Stimulated activated CD8-positive, alpha-beta memory T cell treated with anti-CD3 and anti-CD28 coated beads, Interleukin-15, amount 100 ng/mL, for 24 hours (primary cell): ENCODE measurements at places on chromosomes 2 and 18.

GRCh38 chr2:6352247-6352646, 513.5 kb downstream of the CMPK2 start:
- DNase-seq, result no peak

- DNase-seq, result no peak
Observed at GRCh38 chr2:46657042-46657504, 177.7 kb downstream of the TMEM247 start.

DNA sequence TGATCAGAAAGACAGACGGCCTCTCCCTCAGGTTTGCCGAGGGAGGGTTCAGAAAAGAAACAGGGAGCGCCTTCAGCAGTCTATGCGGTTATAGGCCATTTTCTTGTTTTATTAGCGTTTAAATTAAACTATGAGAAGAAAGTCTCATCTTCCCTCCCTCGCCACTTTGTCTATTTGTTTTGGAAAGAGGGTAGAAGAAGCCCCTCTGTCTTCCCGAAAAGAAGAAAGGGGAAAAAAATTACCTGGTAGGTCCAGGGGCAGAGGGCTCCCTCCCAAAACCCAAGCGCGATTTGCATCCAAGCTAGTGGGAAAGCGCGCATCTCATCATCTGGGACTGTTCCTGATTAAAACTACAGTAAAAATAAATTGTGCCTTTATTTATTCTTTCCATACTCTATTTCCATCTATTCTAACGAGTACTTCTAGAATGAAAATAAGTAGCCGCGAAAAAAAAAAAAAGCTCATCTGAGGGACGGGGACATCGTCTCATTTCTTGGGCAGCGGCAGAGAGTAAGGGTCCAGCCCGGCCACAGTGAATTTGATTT, 2.4 kb downstream of the PAX8 start:
- DNase-seq, result no peak

GRCh38 chr2:201621293-201621999, 21.9 kb downstream of the TMEM237 start:
- no peak for DNase-seq

- DNase-seq, result no peak
Observed at GRCh38 chr2:62604336-62604735, 98.3 kb upstream of the TMEM17 start.

- DNase-seq, result no peak
Observed at GRCh38 chr2:88057437-88057844, 1.9 kb upstream of the KRCC1 start.

DNA sequence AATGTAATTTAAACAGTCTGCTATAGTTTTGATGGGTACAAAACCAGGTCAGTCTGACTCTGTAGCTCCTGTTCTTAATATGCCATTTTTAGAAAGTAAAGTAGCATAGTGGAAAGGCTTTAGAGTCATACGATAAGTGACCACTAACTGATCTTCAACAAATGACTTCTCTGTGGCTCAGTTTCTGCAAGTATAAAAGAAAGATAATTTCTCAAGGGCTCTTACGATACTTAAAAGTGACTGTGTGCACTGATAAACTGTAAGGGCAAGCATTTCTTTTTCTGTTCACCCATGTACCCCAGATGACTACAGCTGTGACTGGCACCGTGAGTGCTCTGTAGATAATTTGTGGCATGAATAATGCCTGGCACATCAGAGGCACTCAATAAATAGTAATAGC, 178.7 kb downstream of the LCLAT1 start:
- DNase-seq, result no peak

DNA sequence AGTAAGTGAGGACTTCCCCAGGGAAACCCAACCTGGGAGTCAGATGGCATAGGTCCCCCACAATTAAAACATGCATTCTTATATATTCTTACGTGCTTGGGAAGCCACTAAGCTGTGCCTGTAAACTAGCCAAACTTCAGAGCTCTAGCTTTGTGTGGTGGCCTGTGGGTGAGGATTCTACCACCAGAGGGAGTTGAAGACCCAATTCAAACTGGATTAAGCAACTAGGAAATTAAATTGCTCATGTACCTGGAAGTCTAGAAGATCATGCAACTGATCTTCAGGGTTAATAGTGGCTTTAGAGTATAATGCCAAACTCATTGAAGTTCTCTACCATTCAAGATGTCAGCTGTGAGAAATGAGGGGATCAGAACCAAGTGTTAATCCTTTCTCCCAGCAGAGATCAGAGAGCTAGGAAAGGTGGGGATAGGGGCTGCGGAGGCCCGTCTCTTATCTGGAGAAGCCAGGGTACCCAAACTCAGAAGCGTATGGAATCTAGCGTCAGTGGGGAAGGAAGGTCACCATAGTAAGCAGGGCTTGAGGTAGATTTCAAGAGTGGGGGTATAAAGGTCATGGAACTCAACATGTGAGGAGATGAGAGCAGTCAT, 53.2 kb upstream of the CCDC85A start:
- DNase-seq, result no peak

GRCh38 chr18:62512996-62513395, 9.8 kb upstream of the ZCCHC2 start:
- no peak for DNase-seq

GRCh38 chr2:113875135-113875534, 14.8 kb upstream of the ACTR3 start:
- DNase-seq, result no peak

DNA sequence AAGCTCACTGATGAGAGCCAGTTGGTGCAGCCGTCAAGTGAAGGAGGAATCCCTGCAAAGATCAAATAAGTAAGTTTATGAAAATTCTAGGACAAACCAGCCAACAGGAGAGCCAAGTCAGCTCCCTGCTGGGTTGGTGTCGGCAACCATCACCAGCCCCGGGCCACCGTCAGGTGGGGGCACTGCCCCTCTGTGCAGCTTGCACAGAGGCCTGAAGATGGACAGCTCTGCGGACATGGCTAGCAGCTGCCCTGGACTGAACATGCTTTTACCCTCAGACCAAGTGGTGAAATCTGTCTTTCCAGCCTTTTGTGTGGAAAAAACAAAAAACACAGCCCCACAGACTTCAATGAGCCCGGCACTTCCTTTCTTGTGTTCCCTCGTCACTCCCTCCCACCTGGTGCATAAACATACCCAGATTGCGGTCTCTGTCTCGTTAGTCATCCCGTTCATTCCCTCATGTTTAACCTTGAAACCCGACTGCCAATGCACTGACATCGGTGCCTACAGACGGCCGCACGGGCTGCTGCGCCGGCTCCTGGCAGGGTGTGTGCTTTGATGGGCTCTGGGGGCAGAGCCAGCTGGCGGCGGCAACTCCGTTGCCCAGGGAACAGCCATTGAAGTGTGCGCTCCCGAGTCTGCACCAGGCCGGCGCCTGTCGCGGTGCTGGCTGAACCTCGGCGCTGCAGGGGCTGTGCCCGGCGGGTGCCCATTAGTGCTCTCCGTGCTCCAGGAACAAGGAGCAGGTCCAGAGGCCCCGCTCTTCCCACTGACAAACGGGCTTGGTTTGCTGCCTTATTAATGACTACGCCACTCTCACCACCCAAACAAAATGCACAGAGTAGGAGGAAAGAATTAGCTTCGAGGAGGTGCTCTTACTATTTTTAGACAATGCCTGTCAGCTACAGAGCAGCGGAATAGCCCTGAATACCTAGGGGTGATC, 95.3 kb downstream of the EIPR1 start:
- no peak for DNase-seq

DNA sequence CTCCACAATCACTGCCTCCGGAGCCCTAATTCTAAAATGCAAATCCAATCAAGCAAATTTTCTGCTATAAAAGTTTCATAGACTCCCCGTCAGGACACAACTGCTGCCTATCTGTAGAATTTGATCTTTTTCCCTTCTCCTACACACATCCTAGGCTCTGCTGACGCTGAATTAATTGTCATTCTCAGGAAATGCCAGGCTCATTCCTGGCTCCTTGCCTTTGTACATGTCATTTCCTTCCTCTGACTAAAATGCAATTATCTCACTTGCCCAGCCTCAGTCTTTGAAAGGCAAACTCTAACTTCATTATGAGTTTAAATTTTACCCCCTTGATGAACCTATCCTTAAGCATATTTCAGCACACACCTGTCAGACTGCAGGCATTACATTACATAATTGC, 844.9 kb upstream of the CRIM1 start:
- DNase-seq, result no peak

DNA sequence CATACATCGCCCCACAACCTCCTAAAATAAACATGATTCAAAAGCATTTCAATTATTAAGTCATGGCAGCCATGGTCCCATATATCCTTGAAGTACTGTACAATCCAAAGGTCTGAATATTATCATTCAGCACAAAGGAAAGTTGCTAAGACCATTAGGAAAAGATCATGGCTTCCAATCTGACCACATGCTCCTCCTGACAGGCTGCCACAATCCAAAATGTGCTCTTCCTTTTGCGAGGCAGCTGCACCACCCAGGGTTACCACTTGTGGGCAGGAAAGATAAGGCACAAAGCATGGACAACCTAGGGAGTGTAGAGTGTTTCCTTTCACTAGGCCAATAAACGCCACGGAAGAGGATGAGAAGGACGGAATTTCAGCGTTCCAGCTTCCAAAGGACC, 5.4 kb downstream of the BOLA3 start:
- DNase-seq, result no peak

GRCh38 chr18:34928088-34928753, 113.0 kb upstream of the MAPRE2 start:
- DNase-seq, result no peak

- DNase-seq, result no peak
Observed at GRCh38 chr2:200203381-200203827, 103.1 kb upstream of the SPATS2L start.

- DNase-seq, result no peak
Observed at GRCh38 chr18:9135912-9136314, 668 bp upstream of the ANKRD12 start.

DNA sequence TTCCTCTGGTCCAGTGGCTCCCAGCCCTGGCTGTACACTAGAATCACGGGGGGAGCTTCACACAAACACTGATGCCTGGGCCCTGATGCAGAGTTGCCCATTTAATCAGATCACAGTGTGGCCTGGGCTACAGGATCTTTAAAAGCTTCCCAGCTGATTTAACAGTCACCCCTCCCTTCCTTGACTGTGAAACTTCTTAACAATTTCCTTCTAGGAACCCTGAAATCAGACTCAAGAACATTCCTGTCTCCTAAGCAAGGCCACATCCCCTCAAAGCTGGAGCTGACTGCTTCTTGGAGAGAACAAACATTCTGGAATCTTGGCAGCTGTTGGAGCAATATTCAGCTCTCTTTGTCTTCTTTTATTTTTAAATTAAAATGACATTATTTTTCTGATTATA, 88.7 kb downstream of the ADD2 start:
- no peak for DNase-seq

- DNase-seq, result no peak
Observed at GRCh38 chr2:160813506-160813858, 319.9 kb upstream of the RBMS1 start.

DNA sequence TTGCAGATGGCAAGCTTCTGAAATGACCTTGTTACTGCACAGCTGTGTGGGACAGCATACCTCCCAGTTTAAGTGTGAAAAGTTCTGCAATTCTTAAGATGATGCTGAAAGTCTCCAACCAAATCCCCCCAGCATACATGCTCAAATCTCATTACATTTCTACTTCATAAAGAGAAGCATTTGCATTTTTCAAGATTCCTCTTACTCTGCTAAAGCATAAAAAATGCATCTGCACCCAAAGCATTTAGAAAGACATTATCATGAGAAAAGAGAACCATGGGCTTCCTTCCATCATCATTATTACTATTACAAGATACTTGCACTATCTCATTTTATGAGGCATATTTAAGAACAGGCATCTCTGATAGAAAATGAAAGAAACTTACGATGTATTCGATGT, 236.9 kb upstream of the REV1 start:
- no peak for DNase-seq

GRCh38 chr18:43526426-43527145, 249.3 kb upstream of the SYT4 start:
- DNase-seq, result no peak

DNA sequence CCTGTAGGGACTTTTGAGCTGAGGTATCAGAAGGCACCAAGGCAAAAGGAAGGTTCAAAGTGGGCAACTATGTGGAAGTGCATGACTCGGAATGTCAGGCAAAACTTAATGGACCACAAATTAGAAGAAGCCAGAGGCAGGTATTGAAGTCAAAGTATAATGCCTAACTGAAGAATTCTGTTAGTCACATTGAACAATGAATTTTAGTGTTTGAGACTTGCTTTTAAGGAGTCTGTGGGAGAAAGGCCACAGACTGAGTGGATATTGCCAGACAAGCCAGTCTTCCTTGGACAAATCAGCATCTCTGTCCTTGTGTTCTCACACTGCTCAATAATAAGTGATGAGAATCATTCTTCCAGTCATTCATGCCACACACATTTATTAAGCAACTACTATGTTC, 498.9 kb downstream of the STK39 start:
- DNase-seq, result no peak

DNA sequence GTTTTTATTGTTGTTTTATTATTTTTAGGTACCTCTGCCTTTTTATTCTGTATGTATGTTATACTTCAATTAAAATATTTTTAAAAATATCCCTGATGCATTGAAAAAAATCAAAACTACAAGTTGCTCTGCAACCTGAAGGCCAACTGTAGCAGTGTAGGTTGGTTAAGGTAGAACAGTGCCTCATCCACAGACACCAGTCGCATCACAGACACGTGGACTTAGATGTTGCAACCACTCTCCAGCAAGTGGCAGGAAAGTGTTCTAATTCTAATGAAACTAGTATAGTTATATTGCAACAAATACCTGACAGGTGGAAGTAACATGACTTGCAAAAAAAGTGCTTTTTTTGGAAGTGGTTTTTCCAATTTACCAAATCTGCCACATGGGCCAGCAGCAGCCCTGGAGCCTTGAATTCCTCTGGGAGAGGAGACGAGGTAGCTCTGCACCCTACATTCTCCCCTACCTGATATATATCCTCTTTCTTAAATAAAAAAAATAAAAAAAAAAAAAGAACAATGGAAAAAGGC, 28.4 kb upstream of the SLC3A1 start:
- DNase-seq, result no peak
